ENCODE measurements at places on chromosomes 16 and 17. TPM values are rescaled to one million over a fixed set of nuclear protein-coding genes. Genes with fewer than 3 reads are reported as not detected.

C16orf86 gene
- total RNA-seq, result 3.8 TPM

ZACN gene
- total RNA-seq, result not detected

EVPL gene
- total RNA-seq, result not detected

MYBBP1A gene
- 26.3 TPM for total RNA-seq

Measured in dermis lymphatic vessel endothelial cell (primary cell).